ENCODE measurements at places on chromosomes 12 and 14.

GRCh38 chr14:22977434-22977683, 5.0 kb downstream of the AJUBA start:
- DNase-seq = no peak

- DNase-seq = no peak
These were observed 151.6 kb downstream of the HELB start for GRCh38 chr12:66453844-66454243.

DNA sequence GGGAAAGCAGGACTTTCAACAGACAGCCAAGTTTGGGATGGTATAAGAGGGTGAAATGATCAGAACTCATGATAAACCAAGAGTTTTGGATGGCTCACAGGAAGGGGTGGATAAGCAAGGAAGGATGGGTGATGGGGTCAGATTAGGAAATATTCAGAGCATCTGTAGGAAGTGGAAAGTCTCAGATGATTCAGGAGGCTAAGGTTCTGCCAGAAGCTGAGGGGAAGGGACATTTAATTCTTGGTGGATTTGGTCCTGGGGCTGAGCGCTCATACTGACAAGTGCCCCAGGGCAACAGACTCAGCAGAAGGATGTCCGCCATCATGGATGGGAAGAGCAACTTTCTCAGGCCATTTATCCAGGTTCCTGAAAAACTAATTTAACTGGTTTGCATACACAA, 28.4 kb upstream of the BDKRB2 start:
- DNase-seq = no peak

DNA sequence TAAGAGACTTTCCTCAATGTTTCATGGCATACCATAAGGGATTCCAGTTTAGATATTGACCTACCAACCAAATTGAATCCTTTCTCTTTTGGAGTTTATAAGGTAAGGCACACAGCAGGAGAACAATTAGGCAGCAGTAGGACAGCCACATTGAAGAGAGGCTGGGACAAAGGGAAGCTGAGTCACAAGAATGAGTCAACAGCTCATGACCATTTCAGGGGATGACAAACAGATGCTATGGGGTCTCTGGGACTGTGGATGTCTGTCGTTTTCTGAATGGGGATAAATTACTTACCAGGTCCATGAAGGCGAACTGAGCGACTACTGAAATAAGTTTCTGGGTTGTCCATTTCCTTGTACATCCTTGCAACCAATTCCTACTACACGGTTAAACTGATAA, 48.6 kb upstream of the E2F7 start:
- no peak for DNase-seq

DNA sequence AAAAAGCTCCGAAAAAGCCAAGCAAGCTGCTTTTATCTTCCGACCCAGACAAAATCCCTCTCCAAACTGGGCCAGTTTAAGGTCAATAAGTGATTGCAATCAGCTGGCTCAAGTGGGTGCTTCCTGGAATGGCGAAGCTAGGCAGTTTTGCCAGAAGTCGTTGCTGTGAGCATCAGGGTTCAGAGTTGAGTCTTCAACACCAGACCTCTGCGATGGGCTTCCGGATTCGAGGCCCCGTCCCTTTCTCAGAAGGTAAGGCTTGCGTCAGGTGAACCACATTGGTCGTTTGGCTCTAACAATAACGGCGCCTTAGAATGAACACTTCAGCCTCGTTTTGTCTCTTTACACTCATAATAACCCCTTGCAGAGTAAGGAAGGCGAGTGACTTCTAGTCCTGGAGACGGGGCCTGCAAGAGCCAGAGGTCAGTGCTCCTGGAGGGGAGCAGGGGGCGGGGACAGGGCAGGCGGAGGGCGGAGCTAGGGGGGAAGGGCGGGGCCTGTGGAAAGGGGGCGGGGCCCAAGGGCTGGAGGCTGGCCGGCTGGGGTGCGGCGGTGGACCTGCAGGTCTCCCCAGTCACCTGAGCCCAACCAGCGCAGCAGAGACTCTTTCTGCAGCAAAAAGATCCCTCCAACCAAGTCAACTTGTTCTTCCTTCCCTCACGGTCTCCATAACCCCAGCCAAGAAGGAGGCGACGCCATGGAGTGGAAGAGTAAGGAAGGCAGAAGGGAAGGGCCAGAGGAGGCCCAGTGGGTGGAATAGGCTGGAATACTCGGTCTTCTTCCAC, 34.0 kb upstream of the NFYB start:
- no peak for DNase-seq

- DNase-seq = no peak
These were observed 69.3 kb downstream of the APAF1 start for GRCh38 chr12:98714426-98714825.

- DNase-seq = no peak
These were observed 244.5 kb upstream of the LRFN5 start for GRCh38 chr14:41362139-41362538.

DNA sequence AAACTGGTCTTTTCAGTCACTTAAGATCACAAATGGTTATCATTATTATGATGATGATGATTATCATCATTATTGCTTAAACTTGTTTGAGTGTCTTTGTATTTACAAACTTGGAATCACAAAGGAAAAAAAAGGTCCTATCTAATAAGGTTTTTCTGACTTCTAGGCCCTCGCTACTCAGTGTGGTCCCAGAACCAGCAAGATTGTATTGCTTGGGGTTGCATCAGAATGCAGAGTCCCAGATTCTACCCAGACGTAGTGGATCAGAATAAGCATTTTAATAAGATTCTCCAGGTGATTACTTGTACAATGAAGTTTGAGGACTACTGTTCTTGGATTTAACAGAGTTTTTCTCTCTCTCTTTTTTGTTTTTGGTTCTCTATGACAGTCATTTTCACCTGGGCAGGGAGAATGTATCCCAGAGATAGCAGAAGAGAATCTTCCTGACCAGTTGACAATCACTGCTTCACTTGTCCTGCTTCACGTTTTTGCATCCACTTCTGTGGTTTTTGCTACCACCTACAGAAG, 29.3 kb upstream of the PPP1R12A start:
- no peak for DNase-seq

DNA sequence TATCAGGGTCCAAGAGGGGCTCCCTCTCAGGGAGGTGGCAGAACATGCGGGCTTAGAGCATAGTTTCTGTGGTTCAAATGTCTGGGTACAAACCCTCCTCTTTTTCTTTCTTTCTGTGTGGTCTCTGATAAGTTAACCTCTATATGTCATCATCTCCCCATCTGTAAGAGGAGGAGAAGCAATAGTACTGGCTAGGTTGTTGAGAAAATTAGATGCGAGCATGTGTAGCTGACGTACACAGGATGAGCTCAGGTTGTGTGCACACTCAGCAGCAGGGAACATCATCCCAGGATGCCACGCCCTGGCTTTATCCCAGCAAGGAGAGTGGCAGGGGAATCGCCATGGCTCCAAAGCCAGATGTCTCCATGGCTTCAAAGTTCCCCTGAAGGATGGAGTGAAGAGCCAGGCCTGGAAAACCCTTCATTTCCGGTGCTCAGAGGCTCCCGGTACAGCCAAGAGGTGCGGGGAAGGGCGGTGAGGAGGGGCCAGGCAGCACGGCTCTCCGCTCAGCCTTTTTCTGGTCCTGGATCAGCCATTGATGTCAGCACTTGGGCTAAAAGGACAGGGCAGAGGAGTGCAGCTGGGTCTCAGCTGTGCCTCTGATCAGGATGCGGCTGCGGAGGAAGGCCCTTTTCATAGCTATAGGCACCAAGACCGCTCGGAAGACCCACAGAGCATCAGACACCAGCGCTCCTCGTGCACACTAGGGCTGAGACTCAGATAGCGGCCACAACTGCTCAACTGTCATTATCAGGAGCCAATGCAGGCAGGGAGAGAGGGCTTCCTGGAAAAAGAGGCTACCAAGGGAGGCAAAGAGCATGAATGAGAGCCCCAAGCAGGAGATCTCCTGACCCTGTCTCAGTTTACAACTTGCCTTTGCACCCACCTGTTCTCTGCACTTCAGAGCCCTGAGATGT, 41.5 kb downstream of the ARL6IP4 start:
- DNase-seq = no peak

DNA sequence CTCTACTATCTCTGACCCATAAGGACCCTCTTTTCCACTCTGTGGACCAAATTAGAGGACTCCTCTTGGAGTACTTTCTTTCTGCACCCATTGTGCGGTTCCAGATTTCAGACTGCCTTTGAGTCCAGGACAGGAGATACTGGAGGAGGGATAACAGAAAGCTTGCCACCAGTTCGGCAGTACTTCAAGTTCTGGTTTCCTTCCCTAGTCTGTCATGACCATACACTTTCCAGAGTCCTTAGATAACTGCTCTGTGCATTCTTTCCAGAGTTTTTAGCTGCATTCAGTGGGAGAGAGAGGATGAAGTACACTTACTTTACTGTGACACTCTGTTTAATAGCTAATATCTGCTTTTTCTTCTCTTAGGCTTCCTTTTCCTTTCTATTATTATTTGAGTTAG, 54.8 kb upstream of the OSBPL8 start:
- DNase-seq = no peak

DNA sequence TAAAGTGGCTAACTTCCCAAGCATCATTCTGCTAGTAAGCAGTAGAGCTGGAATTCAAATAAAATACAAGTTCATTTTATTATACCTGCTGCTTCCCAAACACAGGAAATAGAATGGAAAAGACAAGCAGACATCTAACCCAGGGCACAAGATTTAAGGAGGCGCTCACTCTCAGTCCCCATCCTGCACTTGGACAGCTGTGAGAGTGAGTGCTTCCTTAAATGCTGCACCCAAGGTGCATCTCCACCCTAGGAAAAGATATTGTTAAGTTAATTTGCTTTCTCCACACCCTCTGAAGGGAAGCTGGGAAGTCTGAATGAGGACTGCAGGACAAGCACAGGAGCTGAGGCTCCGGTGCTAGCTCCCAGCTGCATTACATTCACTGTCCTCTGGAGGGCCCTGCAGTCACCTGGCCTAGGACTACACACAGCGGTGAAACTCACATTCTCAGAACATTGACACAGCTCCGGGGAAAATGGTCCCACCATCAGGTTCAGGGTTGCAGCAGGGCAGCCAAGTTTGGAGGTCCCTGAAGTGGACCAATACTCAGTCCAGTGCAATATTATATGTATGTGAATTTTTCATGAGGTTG, 14.2 kb downstream of the HEBP1 start:
- no peak for DNase-seq

DNA sequence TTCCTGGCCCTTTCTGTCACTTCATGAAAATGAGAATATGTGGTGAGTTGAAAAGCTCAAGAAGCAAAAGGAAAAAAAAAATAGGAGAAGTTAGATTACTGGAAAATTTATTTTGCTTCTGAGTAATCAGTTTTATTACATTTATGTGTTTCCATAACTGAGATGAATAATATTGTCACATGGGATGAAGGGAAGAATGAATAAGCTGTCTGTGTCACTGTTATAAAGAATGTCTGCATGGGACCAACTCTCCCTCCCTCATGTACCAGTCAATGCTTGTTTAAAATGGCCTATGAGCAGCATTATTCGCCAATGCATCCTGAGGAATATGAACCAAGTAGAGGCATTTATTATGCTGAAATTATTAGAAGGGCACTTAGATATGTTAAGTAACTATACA, 246.3 kb downstream of the PRKD1 start:
- DNase-seq = no peak

DNA sequence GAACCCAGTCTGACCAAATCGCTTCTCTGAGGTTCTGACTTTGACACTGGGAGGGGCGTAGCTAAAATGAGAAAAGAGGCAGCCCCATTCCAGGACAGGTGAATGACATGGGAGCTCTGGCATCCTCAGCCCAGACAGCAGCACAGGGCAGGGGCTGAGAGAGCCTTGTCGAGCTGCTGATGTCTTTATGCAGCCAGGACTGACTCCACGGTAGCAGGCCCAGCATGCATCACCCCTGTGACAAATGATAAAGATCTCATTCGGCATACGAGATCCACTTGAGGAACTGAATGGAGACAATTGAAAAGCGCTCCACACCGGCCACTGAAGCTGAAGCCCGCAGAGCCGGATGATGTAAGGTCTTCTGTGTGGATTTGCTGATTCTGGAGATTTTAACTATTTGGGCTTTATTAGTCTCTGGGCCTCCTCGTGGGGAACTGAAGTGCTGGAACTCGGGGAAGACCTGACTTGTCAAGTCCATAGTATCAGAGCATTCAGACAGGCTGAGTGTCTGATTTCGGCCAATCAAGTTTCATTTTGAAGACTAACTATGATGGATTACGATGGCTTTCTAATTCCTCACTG, 56.9 kb upstream of the MAP1LC3B2 start:
- DNase-seq = no peak

GRCh38 chr14:36619131-36619530, 36.7 kb upstream of the NKX2-8 start:
- no peak for DNase-seq
